ENCODE measurements at places on chromosomes 4 and X.

- DNase-seq, result peak; percentile 2
These were observed 962.6 kb downstream of the PCDH7 start for GRCh38 chr4:31682796-31683195.

DNA sequence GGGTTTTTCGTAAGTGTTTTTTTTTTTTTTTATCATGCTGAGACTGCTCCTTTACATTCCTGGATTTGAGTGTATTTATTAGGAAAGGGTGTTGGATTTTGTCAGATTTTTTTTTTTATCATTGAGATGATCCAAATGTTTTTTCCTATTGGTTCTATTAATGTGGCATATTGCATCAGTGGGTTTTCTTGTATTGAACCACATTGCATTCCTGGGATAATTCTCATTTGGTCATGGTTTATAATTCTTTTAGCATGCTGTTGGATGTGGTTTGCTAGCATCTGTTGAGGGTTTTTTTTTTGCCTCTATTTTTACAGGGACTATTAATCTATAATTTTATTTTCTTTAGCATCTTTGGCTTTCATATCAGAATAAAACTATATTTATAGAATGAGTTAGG lies 28.8 kb downstream of the COL4A5 start:
- peak; percentile 70 for DNase-seq

DNA sequence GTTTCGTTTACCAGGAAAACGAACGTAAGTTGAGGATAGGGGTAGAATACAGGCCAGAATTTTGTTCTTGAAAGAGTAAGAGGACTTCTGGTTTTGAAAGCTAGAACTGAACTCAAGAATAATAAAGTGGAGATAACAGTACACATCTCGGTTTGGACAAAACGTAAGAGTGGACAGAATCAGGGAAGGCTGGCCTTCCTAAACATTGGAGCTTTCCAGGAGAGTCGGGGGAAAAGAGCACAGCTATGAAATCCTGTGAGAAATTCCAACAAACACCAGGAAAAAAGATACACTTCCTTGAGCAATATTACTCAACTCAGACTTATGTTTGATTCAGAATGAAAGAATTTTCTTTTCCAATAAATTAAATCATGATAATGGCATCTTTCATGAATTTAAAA lies 1.2 kb downstream of the CTSO start:
- DNase-seq, result no peak

DNA sequence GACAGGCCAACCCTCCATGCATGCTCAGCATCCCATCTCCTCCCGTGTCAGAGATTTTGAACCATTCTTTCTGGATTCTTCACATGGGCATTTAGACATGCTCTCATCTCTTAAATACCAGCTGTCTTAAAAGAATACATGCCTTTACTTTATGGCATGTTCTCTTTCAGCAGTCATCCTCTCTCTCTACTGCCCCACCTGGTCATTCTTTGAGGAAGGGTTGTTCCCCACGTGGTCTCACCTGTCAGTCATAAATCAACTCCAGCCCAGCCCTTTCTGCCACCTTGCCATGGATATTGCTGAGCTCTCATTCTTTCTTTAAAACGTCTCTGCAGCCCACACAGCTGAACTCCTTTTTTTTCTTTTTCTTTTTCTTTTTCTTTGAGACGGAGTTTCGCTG lies 111.3 kb downstream of the ARHGAP10 start:
- no peak for DNase-seq

DNA sequence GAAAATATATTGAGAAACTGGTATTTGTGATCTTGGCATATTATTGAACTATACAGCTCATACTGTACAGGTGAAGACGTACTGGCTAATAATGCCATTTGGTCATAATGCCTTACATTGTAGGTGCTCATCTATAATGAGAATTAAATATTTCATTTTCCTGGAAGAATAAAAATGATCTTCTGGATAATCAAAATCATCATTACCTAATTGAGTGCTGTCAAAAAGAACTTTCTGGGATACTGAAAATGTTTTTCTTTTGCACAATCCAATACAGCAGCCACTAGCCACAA lies 4.1 kb downstream of the RASGEF1B start:
- no peak for DNase-seq

DNA sequence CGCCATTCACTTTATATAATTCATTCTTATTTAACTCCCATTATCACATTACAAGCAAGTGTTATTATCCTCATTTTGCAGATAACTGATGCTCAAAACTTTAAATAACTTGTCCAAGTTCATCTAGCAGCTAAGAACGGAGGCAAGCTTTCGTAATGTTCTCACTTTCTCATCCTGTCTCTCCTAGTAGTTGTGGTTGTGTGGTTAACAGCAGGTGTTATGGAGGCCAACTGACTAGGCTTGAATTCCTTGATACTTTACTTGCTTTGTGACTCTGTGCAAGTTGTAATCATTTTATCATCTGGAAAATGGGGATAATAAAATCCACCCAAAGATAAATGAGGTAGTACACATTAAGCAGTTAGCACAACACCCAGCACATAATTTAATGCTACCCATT lies 109.9 kb upstream of the PTPN13 start:
- peak; percentile 35 for DNase-seq

GRCh38 chr4:98688411-98689290 lies 30.2 kb upstream of the TSPAN5 start:
- DNase-seq, result peak; percentile 78

GRCh38 chr4:677431-678293 lies 3.3 kb downstream of the MYL5 start:
- DNase-seq, result no peak

GRCh38 chr4:140152013-140152703 lies 1.8 kb downstream of the MAML3 start:
- DNase-seq, result no peak

DNA sequence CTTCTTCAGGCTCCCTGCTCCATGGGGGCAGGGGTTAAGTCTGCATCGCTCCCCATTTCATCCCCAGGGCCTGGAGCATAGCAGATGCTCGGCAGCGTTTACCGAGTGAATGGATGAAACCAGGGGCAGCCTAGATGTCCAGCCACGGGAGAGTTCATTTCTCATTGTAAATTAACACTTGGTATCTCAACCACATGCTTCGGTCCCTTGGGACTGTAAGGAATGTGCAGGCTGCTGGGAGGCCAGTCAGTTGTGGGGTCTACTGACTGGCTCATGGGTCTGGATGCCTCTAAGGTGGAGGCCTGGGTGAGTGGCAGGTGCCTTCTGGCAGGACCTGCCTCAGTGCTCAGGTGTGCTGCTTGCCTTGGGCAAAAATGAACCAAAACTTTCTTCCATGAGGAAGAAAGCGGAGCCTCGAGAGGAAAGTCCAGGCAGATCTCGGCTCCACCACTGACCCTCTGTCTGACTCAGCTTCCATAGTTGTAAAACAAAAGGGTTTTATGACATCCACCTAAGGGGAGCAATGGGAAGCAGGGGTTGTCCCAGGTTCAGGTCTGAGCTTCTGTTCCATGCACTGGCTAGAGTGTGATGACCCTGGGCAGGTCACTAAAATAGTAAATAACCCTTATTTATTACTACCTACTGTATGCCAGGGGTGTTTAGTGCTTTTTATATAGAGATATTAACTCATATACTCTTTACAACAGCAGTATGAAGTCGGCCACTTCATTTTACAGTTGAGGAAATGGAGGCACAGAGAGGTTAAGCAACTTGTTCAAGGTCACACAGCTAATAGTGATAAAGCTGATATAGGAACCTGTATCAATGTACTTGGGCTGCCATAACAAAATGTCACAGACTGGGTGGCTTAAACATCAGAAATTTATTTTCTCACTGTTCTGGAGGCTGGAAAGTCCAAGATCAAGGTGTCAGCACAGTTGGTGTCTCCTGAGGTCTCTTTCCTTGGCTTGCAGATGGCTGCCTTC lies 144.3 kb upstream of the STX18 start:
- no peak for DNase-seq

DNA sequence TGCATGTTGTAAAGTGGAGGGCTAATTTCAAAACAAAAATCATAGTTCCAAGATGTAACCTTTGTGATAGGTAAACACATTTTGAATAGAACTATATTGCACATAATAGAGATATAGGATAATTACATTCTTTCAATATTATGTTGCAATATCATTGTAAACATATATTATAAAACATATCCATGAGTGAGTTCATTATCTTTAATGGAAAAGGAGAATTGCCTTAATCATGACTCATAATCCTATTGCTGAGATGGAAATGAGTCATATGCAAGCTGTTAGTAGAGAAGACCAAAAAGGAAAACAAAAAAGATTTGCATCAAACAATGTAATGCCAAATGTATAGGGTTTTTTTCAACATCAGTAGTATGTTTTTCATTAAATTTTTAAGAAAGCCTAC lies 73.7 kb upstream of the WDR44 start:
- peak; percentile 41 for DNase-seq

- DNase-seq, result no peak
These were observed 19.7 kb upstream of the NWD2 start for GRCh38 chr4:37224854-37225253.

- DNase-seq, result peak; percentile 47
These were observed 4.2 kb upstream of the LEF1 start for GRCh38 chr4:108172753-108173598.

GRCh38 chr4:109072595-109072994 lies 229.9 kb downstream of the COL25A1 start:
- DNase-seq, result peak; percentile 92

GRCh38 chr4:126564283-126564854 lies 1068.4 kb upstream of the INTU start:
- DNase-seq, result no peak

DNA sequence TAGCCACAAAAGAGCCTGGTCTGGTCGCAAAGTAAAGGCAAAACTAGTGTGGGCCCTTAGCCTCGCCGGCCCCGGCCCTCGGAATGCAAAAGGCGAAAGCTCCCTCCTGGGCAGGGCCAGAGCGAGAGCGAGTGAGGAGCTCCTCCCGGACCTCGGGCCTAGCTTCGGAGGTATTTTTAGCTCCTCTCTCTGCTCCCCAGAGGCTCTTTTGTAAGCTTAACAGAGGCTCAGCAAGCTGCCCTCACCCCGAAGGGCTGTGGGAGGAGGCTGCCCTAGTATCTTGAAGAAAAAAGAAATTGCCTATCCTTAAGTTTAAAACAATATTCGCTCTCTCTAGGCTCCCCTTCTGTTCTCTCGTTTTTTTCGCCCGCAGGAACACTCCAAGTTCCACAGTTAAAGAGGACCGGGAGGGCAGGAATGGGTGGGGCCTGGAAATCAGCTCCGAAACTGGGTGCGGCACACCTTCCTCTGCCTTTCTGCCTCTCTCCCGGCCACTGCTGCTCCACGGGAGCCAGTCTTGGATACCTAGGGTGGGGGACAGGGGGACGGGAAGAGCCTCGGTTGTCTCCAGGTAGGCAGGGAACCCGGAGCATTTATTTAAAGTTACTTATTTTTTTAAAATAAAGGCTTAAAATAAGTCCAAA lies 12.1 kb downstream of the HAND2 start:
- no peak for DNase-seq

DNA sequence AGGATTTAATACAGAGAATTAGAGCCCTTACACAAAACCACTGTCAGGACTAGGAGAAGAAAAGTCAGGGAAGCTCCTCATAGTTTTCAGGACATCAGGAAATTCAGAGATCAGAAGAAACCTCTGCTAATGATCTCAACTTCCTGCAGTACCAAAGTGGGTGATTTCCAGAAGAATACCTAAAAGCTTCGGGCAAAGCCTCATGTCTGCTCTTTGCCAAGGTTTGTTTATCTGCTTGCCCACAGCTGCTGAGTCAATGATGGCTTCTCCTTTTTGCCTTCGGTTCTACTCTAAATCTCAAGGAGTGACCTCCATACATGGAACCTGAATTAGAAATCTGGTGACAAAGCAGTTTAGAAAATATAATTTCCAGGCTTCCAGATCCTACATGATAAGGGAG lies 68.4 kb downstream of the USP38 start:
- peak; percentile 34 for DNase-seq

DNA sequence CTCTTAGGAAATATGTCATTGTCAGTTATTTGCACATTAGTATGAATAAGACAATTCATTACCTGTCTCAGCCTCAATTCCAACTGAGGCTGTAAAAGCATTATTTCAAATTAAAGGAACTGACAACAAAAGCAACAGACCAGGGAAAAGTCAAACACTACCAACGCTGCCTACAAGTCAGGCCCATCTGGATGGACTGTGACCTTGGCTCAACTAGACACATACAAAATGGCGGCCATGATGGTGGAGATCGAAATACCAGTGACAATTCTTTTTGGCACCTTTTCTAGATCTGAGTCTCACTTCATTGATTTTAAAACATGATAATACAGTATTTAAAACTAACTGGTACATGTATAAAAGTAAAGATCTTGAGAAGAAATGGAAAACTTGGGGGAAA lies 160.7 kb downstream of the DHX15 start:
- no peak for DNase-seq

DNA sequence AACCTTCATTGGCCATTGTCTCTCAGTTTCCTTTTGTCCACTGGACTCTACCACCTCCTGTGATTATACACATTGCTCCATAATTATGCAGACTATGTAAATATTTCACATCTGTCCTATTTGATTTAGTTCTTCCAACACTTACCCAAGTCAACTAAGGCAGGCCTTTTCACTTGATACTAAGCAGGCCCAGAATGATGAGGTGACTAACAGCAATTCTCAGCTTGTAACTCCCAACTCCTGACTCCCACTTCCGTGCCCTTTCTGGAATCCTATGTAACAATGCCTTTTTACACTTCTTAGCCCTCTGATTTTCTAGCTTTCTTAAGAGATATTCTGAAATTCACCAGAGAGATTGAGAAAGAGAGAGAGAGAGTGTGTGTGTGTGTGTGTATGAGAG lies 6.6 kb downstream of the PAK3 start:
- no peak for DNase-seq

- peak; percentile 77 for DNase-seq
These were observed 84.5 kb upstream of the MAML3 start for GRCh38 chr4:140238351-140239056.

DNA sequence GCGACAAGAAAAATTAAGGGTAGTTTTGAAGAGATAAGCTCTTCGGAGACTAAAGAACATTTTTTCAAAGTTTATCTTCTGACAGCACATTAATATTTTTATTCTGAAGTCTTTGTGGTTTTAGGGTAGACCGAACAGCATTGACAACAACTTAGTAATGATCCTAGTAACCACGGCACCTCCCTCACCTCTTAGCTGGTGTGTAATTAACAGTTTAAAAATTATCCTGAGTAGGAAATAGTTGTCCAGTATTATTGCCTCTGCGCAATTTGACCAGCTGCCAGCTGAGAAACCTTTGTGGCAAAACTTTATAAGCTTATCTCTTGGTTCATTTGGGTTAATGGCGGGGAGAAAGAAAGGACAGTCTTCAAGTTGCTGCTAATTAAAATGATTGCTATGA lies 213.6 kb downstream of the CBLL2 start:
- no peak for DNase-seq

- peak; percentile 45 for DNase-seq
These were observed 34.7 kb downstream of the CCNI start for GRCh38 chr4:77040854-77041725.

- DNase-seq, result no peak
These were observed 8.9 kb downstream of the ADD1 start for GRCh38 chr4:2852481-2852921.

DNA sequence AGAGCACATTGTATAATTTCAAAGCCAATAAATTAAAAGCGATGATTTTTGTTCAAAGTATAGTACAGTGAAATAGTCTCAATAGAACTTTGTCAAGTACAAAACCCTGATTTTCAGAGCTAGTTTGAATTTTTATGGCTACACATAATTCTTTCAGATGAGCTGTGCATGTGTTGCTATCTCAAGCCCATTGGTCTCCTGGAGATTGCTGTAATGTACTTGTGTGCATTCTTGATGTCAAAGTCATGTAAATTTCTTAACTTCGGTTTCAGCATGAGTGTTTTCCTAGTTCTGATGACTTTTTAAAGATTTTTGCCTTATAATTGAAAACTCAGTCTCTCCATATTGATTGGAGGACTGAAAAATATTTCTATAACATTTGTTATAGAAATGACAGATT lies 200.8 kb downstream of the CEP135 start:
- DNase-seq, result peak; percentile 82

All from iris pigment epithelial cell (primary cell).